Fibroblast of the aortic adventitia (primary cell): ENCODE measurements at places on chromosomes 11 and 22. TPM values are rescaled to one million over a fixed set of nuclear protein-coding genes. Genes with fewer than 3 reads are reported as not detected.

- DNase-seq, result no peak
Measured at GRCh38 chr11:64000740-64001483, 14.7 kb downstream of the OTUB1 start.

- DNase-seq, result no peak
Measured at GRCh38 chr22:39267974-39268373, 23.2 kb upstream of the PDGFB start.

- no peak for DNase-seq
Measured at GRCh38 chr11:18171377-18172000, 1.1 kb upstream of the MRGPRX4 start.

The PKDREJ gene
- 0.09 TPM in 1 of 2 replicates, not detected in the other for total RNA-seq

The EHBP1L1 gene
- total RNA-seq, result 52.2 and 58.5 TPM in 2 replicates
